AG09319 (cell line): ENCODE measurements at places on chromosomes 3 and 15.

DNA sequence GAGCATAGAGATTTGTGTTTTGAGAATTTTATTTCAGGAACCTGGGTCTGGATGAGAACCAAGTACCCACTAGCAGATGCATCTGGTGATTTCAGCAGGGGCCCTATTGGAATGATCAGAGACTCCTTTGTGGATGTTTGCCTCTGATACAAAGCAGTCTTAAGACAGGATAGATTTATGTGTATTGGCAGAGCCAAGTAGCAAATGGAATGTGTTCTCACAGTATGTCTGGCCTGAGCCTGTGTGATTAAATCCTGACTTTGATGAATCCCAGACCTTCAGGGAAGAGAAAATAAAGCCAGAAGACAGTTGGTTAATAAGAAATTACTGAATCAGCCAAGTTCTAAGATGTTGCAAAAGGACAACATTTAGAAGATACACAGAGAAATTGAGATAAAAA, 755.5 kb upstream of the SEMA6D start:
- no peak for DNase-seq

DNA sequence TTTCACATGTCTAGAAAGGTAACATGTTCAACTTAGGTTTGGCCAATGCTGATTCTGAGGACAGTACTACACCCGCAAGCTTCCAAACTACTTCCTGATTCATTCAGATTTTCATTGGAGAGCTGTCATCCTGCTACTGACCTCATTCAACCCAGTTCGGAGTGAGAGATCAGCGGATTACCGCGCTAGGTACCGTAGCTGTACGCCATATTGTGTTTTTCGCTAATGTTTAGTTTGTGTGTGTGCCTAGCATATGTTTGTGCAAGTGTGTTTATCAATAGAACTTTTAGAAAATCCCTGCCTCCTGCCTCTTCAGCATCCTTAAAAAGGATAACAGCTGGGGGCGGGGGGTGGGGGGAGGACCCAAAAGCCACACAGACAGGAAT, 1.1 kb downstream of the ZBTB20 start:
- peak; percentile 32 for DNase-seq

GRCh38 chr15:67444100-67444499, 76.8 kb upstream of the C15orf61 start:
- no peak for DNase-seq

GRCh38 chr3:129688271-129688895, 81.9 kb upstream of the PLXND1 start:
- peak; percentile 25 for DNase-seq

GRCh38 chr15:85298941-85299340, 81.5 kb upstream of the AKAP13 start:
- DNase-seq, result no peak

- DNase-seq, result no peak
These were observed 300.5 kb upstream of the ARL6 start for GRCh38 chr3:97464035-97464434.

- DNase-seq, result no peak
These were observed 180.8 kb downstream of the PYDC2 start for GRCh38 chr3:191641789-191642188.

- DNase-seq, result no peak
These were observed 80.2 kb upstream of the ACP3 start for GRCh38 chr3:132236701-132237651.

DNA sequence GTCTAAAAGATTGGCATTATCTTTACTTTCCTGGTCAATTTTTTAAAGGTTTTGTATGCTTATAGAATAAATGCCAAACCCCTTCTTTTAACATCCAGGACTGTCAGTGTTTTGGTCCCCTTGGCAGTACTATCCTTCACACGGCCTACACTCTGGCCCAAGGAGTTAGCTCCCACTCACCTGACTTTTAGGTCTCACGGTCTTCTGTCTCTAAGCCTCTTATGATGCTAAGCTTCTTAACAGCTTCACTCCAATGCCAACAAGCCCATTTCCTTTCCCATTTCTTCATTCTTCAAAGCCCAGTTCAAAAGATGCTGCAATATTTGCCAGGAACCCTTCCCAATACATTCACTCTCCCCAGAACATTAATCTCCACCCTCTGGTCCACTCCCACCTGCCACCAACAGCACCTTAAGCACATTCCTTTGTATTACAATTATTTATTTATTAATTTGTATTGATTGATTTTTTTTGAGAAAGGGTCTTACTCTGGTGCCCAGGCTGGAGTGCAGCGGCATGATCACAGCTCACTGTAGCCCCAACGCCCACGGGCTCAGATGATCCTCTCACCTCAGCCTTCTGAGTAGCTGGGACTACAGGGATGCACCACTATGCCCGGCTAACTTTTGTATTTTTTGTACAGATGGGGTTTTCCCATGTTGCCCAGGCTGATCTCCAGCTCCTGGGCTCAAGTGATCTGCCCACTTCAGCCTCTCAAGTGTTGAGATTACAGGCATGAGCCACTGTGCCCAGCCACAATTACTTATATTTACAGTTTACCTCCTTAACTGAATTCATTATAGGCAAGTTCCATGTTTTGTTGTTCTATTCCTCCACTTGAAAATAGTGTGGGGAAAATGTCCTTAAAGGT, 27.8 kb downstream of the IFT80 start:
- DNase-seq, result no peak

- no peak for DNase-seq
These were observed 13.9 kb downstream of the CDAN1 start for GRCh38 chr15:42723068-42723467.

GRCh38 chr15:70486451-70487386, 276.6 kb downstream of the UACA start:
- peak; percentile 65 for DNase-seq

DNA sequence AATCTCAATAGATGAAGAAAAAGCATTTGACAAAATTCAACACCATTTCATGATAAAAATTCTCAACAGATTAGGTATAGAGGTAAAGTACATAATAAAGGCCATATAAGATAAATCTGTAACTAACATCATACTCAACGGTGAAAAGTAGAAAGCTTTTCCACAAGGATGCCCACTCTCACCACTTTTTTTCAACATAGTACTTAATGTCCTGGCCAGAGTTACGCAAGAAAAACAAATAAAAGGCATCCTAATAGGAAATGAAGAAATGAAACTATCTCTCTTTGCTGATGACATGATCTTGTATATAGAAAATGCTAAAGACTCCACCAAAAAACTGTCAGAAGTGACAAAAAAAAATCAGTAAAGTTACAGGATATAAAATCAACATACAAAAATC, 33.0 kb downstream of the THBS1 start:
- DNase-seq, result no peak

- no peak for DNase-seq
These were observed 1.3 kb downstream of the AMIGO3 start for GRCh38 chr3:49717959-49718857.

GRCh38 chr3:141259821-141260629, 28.4 kb downstream of the PXYLP1 start:
- DNase-seq, result no peak
